ENCODE measurements at places on chromosomes 12 and 14. TPM values are rescaled to one million over a fixed set of nuclear protein-coding genes. Genes with fewer than 3 reads are reported as not detected.

DNA sequence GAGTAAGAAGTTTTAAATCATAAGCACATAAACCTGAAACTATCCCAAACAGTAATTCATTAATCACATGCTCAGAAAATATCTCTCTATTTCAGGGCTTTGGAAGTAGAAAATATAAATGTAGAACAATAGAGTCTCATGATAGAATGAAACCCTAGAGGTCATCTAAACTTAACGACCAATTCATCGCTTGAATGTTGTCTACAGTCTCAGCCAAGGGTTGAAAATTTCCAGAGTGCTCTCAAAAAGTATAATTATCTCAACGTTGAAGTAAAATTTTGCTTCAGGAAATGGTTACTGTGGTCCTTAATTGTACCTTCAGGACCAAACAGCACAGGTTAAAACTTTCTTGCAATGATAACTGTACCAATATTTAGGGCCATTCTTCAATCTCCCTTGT lies 1053.6 kb upstream of the SEL1L start:
- no peaks in the 10 kb centered on the region for H3K36me3 ChIP-seq
- H3K27ac ChIP-seq = no peak overlapping the region
- H3K4me1 ChIP-seq = no peaks in the 10 kb centered on the region
- no peaks in the 10 kb centered on the region for H3K27me3 ChIP-seq

DNA sequence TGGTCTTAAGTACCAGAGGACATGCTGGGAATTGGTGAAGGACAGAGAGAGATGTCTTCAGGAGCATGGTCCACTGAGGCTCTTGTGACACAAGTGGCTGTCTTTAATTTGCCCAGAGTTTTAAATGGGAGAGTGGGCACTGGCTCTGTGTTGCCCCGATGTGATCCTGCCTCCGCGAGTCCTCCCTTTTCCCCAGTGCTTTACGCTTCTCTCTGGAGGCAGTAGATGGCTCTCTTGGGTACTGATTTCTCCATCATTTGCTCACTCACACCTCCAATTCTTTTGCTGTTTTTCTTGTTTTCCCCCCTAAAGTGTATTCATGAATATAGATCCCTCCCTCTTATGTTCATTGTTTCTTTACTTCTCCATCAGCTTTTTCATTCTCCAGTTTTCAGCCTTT lies 74.3 kb downstream of the EMP1 start:
- H3K4me3 ChIP-seq = no peak overlapping the region
- no peaks in the 10 kb centered on the region for H3K4me1 ChIP-seq
- no peaks in the 10 kb centered on the region for H3K36me3 ChIP-seq

The HPD gene
- total RNA-seq = 10.6 TPM

The LRRK2 gene
- 5.1 TPM for total RNA-seq

The ZBTB42 gene
- 6.1 TPM for total RNA-seq

The SOAT2 gene
- 0.19 TPM for total RNA-seq

The PARP11 gene
- 20.5 TPM for total RNA-seq
